ENCODE measurements at places on chromosomes 3 and 15.

DNA sequence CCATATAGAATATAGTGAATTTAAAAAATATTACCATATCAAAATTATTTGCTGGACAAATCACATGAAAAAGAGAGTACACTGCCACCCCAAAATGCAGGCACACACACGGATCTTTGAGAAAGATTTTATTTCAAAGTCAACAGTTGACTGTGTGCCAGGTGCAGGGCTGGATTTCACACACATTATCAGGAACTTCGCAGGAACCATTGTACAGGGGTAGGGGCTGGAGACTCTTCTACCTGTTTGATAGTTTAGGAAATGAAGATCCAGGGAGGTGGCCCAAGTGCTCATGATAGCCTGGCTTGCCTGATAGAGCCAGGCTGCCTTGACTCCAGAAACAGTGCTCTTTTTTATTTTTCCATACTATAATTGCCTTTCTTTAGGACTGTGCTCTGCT is 54.2 kb downstream of the IL1RAP start:
- no peak for DNase-seq

DNA sequence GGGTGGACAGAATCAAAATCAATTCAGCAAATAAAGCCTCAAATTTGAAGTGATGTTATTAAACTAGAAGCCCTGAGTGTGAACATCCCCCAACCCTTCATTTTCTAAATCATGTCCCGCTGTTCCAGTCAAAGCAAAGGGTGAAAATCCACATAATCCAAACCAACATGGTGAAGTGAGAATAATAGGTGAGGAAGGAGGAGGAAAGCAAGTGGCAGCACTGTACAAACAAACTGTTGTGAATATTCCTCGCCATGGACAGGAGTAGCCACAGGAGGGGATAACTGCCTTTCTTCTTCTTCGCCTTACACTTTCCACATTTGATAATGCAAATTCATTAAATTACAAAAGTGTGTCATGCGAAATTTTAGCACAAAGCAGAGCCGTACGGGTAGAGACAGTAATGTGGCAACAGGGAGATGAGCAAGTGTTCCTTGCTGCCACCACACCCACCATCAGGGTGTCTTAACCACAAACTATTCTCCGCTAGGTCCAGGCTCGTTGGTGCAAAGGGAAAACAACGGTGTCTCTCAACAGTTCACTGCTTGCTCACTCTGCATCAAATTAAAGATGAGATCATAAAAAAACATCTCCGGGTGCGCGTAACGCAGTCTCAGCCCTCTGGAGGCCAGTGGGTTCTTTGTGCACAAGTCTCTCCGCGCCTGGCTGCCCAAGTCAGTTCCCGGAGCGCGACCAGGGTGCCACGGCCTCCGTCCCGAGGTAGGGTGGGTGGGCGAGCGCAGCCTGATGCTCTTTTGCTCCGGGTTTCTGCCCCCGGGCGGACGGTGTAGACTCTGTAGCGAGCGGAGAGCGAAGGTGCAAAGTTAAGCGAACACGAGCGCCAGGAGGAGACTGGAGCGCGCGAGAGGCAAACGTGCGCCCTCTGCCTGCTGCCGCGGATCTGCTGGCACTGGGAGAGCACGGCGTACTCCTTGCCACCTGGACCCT is 6.7 kb downstream of the EPHA3 start:
- no peak for DNase-seq

DNA sequence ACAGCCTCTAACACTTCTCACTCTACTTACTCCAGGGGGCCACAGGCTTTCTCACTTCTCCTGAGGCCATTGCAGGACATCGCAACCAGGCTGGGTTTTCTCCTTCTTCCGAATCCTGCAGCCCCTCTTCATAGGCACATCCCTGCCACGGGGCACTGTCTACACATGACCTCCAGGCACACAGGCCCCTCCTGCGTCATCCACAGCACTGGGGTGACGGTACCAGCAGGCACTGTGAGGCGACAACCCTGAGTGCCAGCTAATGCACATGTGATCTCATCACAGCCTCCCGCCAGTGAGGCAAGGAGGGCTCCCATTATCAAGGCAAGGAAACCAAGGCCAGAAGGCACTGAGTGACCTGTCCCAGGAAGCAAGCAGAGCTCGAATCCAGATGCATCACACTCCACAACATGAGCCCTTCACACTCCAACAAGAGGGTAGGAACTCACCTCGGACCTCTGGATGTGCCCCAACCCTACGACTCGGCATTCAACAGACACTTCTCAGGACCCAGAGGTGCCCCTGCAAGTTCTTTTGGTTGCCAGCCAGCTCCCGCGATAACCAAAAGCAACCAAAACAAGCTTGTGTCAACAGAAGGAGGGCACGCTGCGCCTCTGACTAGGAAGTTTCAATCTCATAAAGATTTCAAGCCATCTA is 16.7 kb downstream of the FAM174B start:
- DNase-seq: no peak

- DNase-seq: no peak
Observed at GRCh38 chr3:128442070-128442469, 24.6 kb downstream of the DNAJB8 start.

DNA sequence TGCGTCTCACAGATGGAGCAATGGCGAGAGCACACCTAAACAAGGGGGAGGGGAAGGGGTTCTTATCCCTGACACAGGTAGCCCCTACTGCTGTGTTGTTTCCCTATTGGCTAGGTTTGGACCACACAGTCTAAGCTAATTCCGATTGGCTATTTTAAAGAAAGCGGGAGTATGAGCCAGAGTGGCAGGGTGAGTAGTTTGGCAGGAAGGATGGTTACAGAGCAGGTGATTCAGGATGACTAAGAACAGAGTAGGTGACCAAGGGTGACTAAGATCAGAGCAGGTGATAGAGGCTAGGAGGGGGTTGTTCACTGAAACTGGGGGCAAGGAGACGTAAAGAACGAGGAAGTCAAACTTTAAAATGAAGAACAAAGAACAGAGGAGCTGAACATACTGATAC is 511.8 kb downstream of the EDEM1 start:
- DNase-seq: peak; percentile 94

- no peak for DNase-seq
Observed at GRCh38 chr3:183774631-183775030, 50.7 kb downstream of the MAP6D1 start.

- DNase-seq: peak; percentile 12
Observed at GRCh38 chr15:80060356-80061006, 1.0 kb downstream of the ZFAND6 start.

GRCh38 chr15:101103598-101103997 is 148.2 kb downstream of the CHSY1 start:
- no peak for DNase-seq

DNA sequence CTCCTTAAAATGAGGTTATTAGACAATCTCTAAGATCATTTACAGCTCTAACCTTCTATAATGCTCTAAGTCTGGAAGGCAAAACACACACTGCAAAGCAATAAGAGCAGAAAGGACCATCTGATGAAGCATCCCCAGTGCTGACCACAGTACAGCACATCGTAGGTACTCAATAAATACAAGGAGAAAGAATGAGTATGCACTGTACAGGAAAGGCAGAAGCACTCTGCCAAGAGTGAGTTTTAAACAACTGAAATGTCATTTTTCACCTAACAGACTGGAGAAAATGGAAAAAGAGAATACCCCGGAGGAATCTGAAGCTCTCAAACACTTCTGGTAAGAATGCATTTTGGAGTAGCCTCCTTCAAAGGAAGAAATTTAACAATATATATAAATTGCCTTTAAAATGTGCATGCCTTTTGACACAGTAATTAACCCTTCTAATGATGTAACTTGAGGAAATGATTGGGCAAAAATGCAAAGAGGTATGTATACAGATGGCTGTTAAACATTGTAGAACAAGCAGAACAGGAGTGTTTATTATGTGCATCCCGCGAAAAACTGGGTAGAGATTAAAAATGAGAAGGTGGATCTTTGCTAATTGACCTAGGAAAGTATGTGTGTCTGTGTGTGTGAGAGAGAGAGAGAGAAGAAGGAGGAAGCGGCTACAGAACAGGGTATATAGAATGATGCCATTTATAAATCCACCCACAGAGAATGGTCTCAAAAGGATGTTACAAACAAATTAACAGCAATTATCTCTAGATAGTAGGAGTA is 8.0 kb upstream of the OXTR start:
- DNase-seq: no peak

- DNase-seq: no peak
Observed at GRCh38 chr15:34206011-34206410, 3.9 kb downstream of the KATNBL1 start.

DNA sequence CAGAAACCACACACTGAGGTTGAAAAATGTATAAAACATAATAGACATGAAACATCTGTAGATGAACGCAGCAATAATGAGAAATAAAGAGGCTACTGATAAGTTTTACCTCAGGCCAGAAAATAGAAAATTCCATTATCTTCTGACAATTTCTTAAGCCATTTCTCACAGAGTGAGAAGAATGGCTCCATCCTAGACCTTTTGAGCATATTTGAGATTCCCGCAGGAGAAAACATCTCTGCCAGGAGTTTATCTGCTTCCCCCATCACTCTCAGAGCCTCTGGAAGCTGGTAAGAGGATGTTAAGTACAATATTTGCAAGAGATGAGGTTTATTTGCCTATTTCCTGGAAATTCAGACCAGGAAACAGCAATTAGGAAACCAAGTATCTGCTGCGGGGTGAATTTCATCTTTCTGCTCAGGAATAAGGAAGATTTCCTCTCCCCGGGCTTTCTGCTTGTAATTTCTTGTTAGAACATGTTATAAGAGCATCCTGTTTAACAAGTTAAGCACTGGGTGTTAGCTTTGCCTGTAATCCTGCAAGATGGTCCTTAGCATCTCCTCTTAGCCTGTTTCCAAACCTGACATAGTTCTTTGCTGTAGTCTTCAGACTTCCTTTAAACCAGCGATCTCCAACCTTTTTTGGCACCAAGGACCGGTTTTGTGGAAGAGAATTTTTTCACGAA is 54.8 kb downstream of the ATP13A4 start:
- no peak for DNase-seq

DNA sequence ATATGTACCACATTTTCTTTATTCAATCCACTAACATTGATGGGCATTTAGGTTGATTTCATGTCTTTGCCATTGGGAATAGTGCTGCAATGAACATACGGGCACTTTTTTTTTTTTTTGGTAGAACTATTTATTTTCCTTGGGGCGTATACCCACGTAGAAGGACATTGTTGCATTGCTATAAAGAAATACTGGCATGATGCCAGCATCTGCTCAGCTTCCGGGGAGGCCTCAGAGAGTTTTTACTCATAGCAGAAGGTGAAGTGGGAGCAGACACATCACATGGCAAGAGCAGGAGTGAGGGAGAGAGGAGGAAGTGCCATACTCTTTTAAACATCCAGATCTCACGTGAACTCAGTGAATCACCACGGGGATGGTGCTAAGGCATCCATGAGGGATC is 197.0 kb downstream of the SQOR start:
- no peak for DNase-seq

DNA sequence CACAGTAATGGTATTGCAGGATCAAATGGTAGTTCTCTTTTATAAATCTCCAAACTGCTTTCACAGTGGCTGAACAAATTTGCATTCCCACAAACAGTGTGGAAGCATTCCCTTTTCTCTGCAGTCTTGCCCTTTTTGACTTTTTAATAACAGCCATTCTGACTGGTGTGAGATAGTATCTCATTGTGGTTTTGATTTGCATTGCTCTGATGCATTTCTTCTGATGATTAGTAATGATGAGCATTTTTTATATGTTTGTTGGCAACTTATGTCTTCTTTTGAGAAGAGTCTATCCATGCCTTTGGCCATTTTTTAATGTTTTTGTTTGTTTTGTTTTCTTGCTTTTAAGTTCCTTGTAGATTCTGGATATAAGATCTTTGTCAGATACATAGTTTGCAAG is 316.1 kb upstream of the TMCO5A start:
- DNase-seq: no peak

GRCh38 chr3:55455915-55456314 is 31.2 kb downstream of the WNT5A start:
- DNase-seq: no peak

DNA sequence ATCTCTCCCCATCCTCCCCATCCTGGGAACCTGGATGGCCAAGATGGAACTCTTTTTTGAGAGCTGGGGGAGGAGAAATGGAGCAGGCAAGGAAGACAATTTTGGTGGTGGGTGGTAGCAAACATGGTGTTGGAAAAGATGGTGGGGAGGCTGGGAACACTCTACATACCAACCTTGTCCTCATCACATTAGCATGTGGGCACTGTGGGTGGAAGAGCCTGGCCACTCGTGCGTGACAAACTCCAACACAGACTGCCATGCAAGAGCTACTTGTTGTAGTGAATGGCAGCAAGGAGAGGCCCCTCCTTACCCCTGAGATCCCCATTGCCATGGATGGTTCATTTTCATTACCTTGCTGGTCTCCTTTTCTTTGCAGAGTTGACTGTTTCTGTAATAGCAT is 262.6 kb downstream of the RPLP1 start:
- no peak for DNase-seq

DNA sequence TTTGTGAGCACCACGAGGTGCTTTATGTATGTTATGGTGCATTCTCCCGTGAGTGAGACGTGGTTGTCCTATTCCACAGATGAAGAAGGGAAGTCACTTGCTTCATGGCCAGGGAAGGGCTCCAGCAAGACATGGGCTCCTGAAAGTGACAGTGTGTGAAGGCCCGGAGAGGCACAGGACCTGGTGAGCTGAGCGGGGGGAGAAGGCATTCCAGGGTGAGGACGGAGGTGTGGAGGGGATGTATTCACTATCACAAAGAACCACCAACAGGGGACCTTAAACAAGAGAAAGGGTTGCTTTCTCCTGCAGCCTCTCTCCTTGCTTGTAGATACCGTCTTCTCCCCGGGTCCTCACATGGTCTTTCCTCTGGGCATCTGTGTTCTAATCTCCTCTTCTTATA is 139.1 kb downstream of the FBLN2 start:
- DNase-seq: no peak

GRCh38 chr3:191235331-191236314 is 36.6 kb downstream of the OSTN start:
- no peak for DNase-seq

GRCh38 chr3:155619118-155619915 is 125.6 kb downstream of the PLCH1 start:
- no peak for DNase-seq

- no peak for DNase-seq
Observed at GRCh38 chr3:139772539-139773500, 95.0 kb upstream of the NMNAT3 start.

- DNase-seq: peak; percentile 61
Observed at GRCh38 chr3:16048435-16049318, 125.8 kb upstream of the GALNT15 start.

DNA sequence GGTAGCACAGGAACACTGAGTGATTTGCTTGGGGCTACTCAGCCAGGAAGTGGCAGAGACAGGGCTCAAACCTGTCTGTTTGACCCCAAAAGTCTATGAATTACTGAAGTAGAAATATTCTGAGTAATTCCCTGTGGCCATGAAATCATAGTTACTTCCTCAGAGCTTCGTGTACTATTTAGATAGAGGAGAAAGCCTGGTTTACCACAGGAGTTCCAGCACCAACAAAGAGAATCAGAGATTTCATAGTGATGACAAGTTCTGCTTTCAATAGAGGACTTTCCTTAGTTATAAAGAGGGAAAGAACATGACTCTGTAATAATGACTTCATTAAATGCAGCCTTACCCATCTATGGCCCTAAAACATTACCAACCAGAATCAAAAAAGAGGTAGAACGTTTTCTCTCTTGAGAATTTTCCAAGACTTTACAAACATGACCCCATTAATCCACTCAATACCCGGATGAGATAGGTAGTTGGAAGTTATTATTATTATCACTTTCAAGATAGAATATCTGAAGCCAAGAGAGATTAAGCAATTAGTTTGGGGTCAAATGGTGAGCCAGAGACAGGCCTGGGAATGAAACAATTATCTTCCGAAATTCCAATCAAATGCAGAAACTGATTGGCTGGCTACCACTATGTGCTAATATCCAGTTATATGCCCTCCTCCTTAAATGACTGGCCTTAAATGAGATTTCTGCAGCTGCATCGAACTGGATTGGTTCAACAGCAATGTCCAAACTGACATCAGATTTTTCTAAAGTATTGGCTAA is 13.6 kb upstream of the WNT5A start:
- no peak for DNase-seq
